ENCODE measurements at places on chromosomes 2 and 18. TPM values are rescaled to one million over a fixed set of nuclear protein-coding genes. Genes with fewer than 3 reads are reported as not detected.

EVA1A gene
- 32.1 TPM for total RNA-seq

ACADL gene
- total RNA-seq = 0.66 TPM

CDH7 gene
- total RNA-seq = not detected

UBE2F gene
- total RNA-seq = 59.3 TPM

PPIG gene
- total RNA-seq = 31.9 TPM

GPR35 gene
- 0.99 TPM for total RNA-seq

CCDC148 gene
- 1.5 TPM for total RNA-seq

RSAD2 gene
- total RNA-seq = 0.50 TPM

INPP5D gene
- 0.15 TPM for total RNA-seq

STAT4 gene
- total RNA-seq = 1.2 TPM

AGXT gene
- total RNA-seq = not detected

HRH4 gene
- total RNA-seq = under 0.01 TPM

GALNT14 gene
- total RNA-seq = 0.66 TPM

CDKL4 gene
- total RNA-seq = 1.3 TPM

SLC19A3 gene
- 0.29 TPM for total RNA-seq

DSEL gene
- total RNA-seq = 156 TPM

MBD2 gene
- 29.1 TPM for total RNA-seq

NT5DC4 gene
- total RNA-seq = not detected

FER1L5 gene
- total RNA-seq = 1.9 TPM

LDLRAD4 gene
- 0.17 TPM for total RNA-seq

VWA3B gene
- total RNA-seq = not detected

MARCO gene
- not detected for total RNA-seq

EMILIN2 gene
- total RNA-seq = 16.3 TPM

FRZB gene
- 0.44 TPM for total RNA-seq

GPR45 gene
- not detected for total RNA-seq

LOXHD1 gene
- total RNA-seq = not detected

GKN1 gene
- not detected for total RNA-seq

GLI2 gene
- total RNA-seq = 3.2 TPM

LAMA1 gene
- total RNA-seq = 3.6 TPM

ST6GAL2 gene
- under 0.01 TPM for total RNA-seq

CERKL gene
- 0.15 TPM for total RNA-seq

DAW1 gene
- total RNA-seq = 0.17 TPM

PLEK gene
- not detected for total RNA-seq

MATN3 gene
- 1.9 TPM for total RNA-seq

SLC14A1 gene
- 81.0 TPM for total RNA-seq

MAL gene
- 0.17 TPM for total RNA-seq

SIX2 gene
- total RNA-seq = not detected

EMX1 gene
- not detected for total RNA-seq

DYTN gene
- total RNA-seq = not detected

ERMN gene
- not detected for total RNA-seq

RAB17 gene
- 0.83 TPM for total RNA-seq

ARHGAP25 gene
- 0.66 TPM for total RNA-seq

DNAJC5G gene
- total RNA-seq = not detected

MSH6 gene
- total RNA-seq = 39.5 TPM

CHPF gene
- 94.8 TPM for total RNA-seq

TCF23 gene
- not detected for total RNA-seq

SERPINB7 gene
- 0.87 TPM for total RNA-seq

MC5R gene
- total RNA-seq = not detected

DYNAP gene
- not detected for total RNA-seq

TXNDC2 gene
- total RNA-seq = under 0.01 TPM

EML6 gene
- 0.66 TPM for total RNA-seq

KLHL41 gene
- 9.8 TPM for total RNA-seq

C2orf78 gene
- not detected for total RNA-seq

GTF2A1L gene
- total RNA-seq = 0.87 TPM
